ENCODE measurements at places on chromosomes 3 and 15.
A peak's percentile ranks its signal among the peaks of the same experiment; 100 is the strongest.

DNA sequence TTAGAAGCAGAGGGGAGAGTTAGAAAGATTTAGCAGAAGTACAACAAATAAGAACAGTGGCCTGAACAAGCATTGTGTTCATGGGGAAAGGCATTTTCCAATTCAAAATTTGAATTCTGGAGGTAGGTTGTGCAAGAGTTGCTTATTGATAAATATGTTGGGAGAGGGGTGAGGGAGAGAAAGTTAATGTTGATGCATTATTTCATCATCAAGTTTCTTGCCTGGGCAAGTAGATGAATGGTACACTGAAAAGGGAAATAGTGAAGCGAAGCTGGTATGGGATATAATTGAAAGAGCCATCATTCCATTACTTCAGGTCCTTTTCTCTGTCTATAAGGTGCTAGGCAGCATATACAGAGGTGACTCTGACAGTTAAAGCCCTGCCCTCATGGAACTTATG is 288.9 kb upstream of the GBE1 start:
- no peak for DNase-seq

DNA sequence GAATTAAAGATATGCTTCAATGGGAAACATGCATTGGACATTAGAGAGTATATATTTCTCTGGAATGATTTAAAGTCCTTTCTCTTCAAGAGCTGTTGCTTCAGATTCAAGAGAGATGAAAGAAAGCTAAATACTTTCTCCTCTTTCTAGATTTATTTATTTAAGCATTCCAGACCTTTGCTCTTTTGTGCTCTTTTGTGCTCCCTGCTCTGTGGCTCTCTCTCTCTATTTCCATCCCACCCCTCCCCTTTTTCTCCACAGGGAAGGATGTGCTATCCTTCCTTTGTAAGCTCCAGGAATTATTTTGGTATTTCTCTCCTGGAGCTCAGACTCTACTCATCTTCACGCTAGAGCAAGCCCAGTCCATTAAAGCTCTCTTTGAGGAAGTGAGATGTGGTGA is 871.9 kb upstream of the GBE1 start:
- no peak for DNase-seq

DNA sequence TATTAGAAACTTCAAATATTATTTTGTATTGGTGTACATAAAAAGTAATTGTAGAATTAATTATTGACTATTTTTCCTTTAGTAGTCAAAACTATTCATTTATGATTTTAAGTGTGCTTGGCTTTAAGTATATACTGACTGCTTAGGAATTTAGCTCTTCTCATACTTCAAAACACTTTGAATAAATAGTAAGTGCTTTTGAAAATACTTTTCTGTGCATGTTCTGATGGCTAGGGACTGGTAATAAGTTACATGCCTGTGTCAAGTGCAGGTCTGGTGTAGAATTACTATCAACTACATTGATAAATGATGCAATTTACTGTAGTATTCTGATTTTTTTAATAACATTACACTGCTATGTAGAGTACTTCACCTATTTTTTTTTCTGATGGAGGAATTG is 397.6 kb upstream of the SGO1 start:
- no peak for DNase-seq

GRCh38 chr3:11878837-11879236 is 32.2 kb upstream of the TAMM41 start:
- no peak for DNase-seq

DNA sequence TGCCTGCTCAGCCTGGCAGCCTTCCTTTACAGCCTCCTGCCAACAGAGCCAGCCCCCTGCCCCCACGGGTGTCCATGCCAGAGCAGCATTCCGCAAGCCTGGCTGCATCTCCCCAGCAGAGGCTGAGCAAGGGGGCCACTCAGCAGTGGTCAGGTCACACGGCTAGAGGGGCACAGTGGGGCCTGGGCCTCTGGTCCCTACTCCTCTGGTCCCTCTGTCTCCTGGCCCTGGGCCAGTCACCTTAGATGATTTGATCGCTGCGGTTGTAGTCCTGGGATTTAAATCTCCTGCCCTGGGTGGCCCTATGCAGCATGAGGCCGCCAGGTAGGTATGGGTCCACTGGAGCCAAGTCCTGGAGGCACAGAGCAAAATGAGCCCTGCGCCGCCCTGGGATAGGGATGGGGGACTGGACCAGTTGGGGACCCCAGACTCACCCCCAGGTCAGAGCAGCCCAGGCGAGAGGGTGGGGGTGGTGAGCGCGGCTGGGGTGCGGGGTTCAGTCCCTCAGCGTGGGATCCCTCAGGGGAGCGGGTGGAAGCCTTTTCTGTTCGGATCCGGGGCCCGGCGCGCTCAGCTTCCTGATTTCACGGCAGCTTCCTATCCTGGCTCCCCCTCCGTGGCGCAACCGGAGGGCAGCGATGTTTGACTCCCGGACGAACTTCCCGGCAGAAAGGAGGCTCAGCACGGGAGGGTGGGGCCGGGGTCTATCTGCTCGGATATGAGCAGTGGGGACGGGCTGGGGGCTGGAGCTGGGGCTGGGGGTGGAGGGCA is at the start of gene ZBTB47:
Gene ZBTB47 (plus strand): TSS at position 138 of the 771 bp plus-strand sequence. CDS start 4,659 bp downstream, outside the sequence.
- no peak for DNase-seq

DNA sequence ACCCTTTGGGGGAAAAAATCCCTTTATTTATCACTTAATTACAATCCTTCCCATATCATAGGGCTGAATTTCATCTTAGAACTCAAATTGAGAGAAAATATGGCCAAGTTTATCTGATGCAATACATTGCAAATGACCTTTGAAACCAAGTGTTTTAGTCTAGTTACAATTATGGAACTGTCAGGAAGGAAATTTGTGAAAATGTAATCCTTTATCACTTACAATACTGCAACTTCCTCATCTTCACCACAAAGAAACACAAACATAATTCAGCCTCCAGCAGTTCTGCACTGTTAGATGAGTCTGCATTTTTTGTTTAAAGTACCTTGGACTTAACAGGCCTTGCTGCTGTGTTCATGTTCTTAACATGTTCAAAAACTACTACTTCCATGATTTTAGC is 4.6 kb downstream of the CCPG1 start:
- no peak for DNase-seq

DNA sequence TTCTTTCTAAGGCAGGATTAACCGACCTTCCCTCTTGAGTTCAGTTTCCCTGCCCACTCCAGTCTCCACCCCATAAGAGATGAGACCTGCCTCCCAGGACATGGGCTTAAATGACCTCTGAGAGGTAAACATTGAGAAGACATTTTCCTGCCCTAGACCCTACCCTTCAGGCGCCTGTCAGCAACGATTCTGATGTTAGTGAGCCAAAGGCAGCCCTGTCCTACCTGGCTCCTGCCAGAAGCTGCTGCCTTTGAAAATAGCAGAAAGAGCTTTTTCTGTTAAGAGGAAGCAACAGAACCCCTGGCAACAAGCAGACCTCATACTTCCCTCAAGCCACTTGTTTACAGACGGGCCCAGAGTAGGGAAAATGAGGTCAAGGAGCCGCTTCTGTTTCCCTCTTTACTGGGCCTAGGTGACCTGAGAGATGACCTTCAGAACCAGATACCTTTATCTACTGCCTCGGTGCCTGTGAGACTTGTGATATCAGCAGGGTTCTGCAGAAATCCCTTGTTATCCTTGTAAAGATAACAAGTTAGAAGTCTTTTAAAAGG is 52.0 kb downstream of the CD200R1L start:
- DNase-seq = no peak

DNA sequence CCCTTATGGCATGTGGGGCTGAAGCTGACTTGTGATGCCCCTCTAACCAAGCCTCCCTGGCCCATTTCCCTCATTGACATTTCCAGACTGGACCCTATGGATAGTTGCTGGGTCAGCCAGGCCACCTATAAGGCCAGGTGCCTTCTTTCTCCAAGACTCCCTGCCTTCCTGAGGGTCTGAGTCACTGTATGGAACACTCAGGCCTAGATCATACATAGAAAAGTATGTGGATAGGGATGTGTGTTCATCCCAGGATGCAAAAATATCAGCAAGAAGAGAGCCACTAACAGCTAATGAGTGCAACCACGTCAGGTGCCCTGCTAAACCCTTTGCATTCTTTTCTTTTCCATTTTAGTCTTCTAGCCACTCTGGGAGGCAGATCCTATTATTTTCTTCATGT is 168.4 kb upstream of the WNT5A start:
- no peak for DNase-seq

GRCh38 chr3:196966526-196967401 is 1.9 kb downstream of the PIGZ start:
- DNase-seq = no peak

DNA sequence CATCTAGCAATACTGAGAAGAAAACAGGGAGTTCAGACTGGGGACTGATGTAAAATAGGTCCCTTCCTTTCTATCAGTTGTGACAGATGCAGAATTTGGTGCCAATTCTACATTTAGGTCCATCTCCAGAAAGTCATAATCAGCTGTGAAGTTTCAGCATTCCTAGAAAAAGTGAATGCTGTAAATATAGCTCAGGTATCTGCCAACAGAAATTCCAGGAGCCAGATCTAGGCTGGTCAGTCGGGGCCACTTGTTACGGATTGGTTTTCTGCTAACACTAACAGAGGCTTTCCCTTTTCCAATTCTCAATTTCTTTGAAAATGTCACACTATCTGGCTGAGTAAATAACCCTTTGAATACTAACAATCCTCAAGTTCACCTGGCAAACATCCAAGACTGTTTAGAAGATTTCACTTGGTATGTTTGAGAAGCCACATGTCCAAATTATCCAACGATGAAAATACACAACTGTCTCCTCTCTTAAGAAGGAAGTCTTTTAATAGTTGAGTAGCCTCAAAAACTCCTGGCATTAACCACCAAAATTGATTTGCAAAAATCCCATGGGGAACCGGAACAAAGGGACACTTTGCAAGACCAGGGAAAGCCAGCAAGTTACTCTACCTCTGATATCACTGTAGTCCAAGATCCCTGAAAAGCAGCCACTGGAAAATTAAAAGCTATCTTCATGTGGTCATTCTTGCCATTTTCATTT is 222.3 kb downstream of the ZMAT3 start:
- peak; percentile 55 for DNase-seq

DNA sequence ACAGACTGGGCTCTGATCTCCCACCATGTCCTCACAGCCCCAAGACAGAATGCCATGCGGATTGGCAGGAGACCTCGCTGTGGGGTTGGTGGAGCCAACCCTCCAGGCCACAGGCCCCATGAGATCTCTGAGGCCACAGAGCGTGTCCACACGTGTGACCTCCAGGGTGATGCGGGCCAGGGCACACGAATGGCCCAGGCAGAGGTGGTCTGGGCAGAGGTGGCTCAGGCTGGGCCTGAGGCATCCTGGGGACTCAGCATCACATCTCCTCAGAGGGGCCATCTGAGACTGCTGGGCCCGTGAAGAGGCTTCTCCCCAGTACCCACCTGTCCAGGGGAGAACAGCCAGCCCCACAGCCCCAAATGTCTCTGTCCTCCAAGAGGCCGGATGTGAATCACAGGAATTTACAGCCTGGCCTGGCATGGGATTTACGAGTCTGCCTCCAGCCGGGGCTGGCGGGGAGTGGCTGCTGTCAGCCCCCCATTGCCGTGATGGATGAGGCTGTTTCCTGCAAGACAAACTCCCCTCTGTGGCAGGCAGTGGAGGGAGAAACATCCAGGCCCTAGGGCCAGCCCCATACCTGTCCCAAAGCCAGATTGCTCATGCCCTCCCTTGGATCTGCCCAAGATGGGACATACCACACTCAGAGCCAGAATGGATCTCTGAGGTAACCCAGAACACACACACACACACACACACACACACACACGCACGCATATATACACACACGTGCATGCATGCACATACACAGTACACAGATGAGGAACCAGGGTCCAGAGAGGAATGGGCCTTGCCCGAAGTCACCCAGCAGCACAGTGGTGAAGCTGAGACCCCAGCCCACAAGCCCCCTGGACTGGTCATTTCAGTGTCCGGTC is 208.3 kb downstream of the TBC1D2B start:
- DNase-seq = no peak

DNA sequence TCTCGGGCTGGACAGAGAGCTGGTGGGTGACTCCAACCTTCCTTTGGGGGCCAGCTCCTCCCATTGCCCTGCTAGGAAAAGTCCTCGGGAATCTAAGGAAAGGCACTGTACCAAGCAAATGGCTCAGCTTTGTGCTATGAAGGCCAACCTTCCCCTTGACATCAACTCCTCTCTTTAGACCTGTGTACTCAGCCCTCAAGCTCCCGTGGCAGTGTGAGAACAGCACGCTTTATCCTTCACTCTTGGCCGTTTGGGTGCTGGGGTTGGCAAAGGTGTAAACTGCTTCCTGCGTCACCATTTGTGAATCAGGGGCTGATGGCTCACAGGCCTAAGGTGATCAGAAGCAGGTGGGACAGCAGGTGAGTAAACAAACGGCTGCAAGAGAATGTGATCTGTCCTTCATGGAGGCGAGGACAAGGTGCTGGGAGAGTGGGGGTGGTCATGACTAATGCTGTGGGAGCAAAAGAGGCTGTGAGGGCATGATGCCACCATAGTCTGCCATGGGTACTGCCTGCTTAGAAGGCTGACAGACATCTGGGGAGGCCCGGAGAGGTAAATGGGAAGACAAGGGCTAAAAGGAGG is 165.2 kb upstream of the TPM1 start:
- DNase-seq = no peak

Measured in DMS79 treated with DMSO at 0.1 percent for 48 hours (cell line).